ENCODE measurements at places on chromosomes 7 and 10. TPM values are rescaled to one million over a fixed set of nuclear protein-coding genes. Genes with fewer than 3 reads are reported as not detected.

The GIMAP4 gene
- 11.4 TPM for total RNA-seq

The SYT15 gene
- 0.47 TPM for total RNA-seq

The HTRA1 gene
- total RNA-seq = 58.5 TPM

The SPDYE8 gene
- not detected for total RNA-seq

The COMTD1 gene
- 19.7 TPM for total RNA-seq

The LRRC18 gene
- total RNA-seq = not detected

The GPR26 gene
- total RNA-seq = 3.1 TPM

The ATXN7L1 gene
- 12.3 TPM for total RNA-seq

The SAMD9 gene
- 3.3 TPM for total RNA-seq

The SAP25 gene
- not detected for total RNA-seq

The TRIP6 gene
- total RNA-seq = 5.8 TPM

The JAKMIP3 gene
- 4.8 TPM for total RNA-seq

The ITGB8 gene
- 109 TPM for total RNA-seq

The SNX10 gene
- 61.5 TPM for total RNA-seq

The ACTR1A gene
- total RNA-seq = 164 TPM

All from occipital lobe (tissue), 3 donors.